ENCODE measurements at places on chromosomes 4 and X.

- no peak for DNase-seq
These were observed 3.7 kb downstream of the MTMR1 start for GRCh38 chrX:150696866-150697265.

- DNase-seq = no peak
These were observed 958.0 kb upstream of the PCDH7 start for GRCh38 chr4:29762151-29762550.

DNA sequence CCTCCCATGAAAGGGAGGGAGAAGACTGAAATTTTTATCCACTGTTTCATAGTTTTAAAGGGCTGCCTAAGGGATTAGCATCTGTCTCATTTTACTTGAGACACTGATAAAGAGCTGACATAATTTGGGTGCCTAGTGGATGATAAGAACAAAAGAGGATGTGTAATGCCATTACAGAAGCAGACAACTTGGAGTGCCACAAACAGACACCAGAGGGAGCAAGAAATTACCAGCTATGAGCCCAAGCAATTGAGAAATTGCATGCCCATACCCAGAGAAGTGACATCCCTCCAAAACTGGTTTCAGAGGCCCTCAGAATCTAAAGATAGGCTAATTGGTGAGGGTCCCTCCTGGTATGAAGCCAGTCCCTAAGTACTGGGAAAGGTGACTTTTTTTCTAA, 38.5 kb upstream of the POU3F4 start:
- peak; percentile 0 for DNase-seq

DNA sequence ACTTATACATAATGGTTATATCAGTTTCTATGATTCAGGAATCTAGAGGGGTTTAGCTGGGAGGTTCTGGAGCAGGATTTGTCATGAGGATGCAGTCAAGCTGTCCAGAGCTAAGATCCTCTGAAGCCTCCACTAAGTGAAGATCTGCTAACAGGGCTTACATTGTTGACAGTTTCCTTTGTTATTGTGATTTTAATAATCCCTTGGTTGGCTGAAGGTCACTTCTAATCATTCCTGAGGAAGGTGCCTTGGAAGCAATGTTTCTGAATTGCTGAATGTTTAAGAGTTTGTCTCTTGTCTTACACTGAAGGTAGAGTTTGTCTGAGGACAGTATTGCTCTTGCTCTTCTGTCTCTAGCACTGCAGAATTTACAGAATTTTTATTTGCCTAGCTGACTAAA, 41.3 kb downstream of the BANK1 start:
- no peak for DNase-seq

DNA sequence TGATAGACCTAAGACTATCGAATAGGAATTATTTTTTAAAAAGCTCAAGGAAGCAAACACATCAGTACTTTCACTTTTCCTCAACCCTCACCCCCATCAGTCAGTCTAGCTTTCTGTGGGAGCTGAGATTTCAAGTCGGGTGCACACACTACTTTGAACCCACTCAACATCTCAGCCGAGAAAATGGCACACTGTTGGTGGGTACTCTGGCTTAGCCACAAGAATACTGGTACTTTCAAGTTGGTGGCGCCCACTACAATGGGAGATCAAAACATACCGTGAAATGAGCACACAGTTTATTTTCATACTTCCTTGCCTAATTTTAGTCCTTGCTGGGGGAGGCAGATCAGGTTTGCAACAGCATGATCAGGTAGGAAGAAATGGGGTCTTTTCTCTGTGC, 10.2 kb downstream of the CD40LG start:
- no peak for DNase-seq

GRCh38 chrX:147119088-147119487, 304.5 kb upstream of the CXorf51A start:
- no peak for DNase-seq

GRCh38 chr4:22072240-22072639, 123.7 kb upstream of the KCNIP4 start:
- DNase-seq = no peak

DNA sequence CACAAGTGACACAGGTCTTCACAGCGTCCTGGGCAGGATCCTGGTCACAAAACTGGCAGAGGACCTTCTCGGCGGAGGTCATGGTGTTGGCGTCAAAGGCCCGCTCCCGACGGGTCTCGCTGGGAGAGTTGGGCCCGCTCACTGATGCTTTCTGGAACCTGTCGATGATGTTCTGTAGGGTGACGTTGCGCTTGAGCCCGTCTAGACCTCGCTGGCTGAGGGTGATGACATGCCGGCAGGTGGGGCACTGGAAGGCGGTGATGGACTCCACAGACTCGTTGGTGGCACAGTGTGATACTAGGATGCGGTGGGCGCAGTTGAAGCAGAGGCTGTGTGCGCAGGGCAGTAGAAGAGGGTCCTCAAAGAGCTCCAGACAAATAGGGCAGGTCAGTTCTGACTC, 53.2 kb downstream of the MID1 start:
- no peak for DNase-seq

- no peak for DNase-seq
These were observed 121.6 kb downstream of the RASL11B start for GRCh38 chr4:52983563-52984303.

- DNase-seq = no peak
These were observed 74.4 kb downstream of the PAPSS1 start for GRCh38 chr4:107645604-107646003.

DNA sequence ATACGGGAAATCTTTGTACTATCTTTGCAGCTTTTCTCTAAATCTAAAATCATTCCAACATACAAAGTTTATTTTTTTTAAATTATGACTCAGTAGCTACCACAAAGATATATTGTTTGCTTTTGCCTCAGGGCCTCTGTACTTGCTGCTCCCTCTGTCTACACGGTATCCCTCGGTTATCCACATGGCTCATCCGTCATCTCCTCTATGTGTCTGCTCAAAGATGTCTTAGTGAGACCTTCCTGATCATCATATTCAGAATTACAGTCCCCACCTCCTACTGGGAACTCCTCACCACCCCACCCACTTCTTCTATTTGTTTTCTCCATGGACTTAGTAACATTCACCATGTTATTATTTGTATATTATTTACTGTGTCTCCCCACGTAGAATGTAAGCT, 107.8 kb downstream of the PARM1 start:
- no peak for DNase-seq

GRCh38 chr4:129176864-129177263, 80.9 kb downstream of the C4orf33 start:
- DNase-seq = no peak

DNA sequence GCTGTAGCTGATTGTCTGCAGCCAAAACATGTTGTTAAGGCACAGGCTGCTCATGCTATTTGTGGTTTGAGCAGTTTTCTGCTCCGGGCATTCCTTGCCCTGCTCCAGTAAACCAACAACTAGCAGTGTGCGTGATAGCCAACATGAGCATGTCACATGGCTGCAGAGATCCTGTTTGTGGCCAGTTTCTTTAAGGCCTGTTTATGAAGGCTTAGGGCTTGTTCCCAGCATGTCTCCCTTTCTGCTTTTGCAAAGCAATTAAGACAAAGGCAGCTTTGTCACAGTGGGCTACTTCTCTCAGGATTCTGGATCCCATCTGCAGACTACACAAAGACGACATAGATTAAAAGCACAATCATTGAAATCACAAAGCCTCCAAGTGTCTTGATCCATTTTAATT, 160.5 kb downstream of the ZNF518B start:
- no peak for DNase-seq

- DNase-seq = no peak
These were observed 2.4 kb upstream of the PPP3CA start for GRCh38 chr4:101349801-101350064.

- no peak for DNase-seq
These were observed 160.4 kb downstream of the CPEB2 start for GRCh38 chr4:15162465-15163283.

GRCh38 chrX:68061206-68061535, 372.1 kb downstream of the OPHN1 start:
- DNase-seq = no peak

DNA sequence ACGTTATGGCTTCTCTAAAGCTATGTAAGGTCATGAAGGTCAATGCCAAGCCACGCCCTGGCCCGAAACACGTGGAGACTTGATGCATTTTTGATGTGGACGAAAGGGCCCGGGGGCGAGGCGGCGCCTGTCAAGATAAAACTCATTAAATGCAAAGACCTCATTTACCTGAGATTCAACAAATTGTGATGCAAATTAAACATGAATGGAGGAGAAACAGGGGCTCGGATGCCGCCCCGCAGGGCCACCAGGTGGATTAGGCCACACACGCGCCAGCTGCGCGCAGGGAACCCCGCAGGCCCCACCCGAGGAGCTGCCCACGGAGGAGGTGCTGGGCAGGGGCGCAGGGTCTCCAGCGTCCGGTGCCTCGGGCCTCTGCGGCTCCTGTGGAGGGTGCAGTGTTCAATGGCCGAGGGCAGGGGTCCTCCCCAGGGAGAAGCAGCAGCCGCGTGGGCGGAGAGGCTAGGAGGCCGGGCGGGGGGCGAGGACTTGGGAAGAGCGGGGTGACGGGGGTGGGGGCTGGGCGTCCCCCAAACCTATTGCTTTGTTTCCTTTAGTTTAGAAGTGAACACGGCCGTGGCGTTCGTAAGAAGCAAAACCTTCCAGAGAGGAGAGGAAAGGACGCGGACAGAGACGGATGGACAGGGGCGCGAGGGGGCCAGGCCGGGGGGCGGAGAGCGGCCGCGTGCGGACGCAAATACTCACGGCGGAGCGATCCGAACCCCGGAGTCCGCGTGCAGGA, 40.4 kb downstream of the CPLX1 start:
- DNase-seq = no peak

DNA sequence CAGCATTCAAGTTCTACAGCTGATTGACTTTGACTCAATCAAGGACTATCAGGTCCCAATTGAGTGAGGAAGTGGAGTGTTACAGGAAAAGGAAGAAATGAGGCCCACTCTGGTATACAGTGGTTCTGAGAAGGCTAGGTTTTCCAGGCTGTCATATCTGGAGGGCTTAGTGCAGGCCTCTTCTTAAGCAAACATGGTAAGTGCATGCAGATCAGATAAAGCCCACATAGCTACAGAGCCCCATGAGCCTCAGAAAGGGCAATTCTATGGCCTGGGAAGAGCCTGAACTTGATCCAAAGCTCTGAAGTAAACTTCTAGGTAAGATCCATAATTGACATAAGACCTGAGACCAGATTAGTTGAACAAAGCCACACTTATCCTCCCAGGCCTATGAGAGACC, 29.0 kb upstream of the MAOA start:
- no peak for DNase-seq

DNA sequence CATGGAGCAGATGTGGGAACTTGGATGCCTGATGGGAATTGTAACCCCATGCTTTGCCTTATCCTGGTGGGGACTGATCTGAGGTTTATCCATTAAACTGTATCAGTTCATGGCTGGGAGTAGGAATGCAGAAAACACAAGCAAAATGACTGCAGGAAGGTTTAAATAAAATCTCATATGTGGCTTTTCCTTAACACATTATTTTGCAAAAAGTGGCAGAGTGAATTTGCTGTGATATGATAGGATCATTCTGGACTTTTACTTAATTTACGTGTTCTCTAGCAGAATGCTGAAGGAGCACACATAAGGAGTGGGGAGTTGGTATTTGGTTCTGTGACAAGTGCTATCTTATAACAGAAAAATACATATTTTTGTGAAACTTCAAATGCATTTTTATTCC, 34.8 kb downstream of the REPS2 start:
- no peak for DNase-seq

- no peak for DNase-seq
These were observed 164.7 kb downstream of the PCDH18 start for GRCh38 chr4:137367620-137368019.

DNA sequence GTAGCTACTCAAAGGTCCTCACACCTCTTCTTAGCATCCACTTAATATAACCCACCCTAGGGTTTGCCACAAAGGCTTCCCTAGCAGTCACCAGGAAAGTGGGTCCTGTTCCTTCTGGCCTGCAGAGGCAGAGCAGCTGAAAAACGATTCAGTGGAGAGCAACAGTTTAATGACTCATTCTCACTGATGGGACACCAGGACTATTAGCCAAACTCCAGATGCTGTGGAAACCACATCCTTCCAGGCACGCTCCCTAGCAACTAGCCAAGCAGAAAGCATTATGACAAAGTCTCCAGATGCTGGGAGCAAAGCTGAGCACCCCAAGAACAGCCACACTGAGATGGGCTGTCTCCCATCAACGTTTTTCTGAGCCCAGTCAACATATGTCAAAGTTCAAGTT, 30.3 kb upstream of the UTP14A start:
- no peak for DNase-seq

DNA sequence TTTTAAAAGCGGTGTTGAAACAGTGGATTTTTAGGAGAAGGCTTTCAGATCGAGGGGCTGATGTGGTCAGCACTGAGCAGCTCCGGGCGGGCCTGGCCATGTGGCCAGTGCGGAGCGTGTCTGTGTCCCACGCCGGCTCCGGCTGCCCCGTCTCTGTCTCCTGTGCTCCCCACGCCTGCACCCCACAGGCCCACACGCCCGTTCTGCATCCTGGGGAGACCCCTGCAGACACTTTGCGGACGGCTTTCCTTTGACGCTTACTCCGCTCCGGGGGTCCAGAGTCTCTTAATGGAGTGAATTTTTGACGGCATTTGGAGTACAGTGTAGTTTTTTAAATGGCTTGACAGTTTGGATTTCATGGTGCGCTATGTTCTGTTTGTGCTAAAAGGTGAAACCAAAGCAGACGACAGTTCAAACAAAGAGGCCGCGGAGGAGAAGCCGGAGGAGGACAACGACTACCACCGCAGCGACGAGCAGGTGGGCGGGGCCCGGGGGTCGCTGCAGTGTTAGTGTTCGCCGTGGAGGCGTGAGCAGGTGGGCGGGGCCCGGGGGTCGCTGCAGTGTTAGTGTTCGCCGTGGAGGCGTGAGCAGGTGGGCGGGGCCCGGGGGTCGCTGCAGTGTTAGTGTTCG, 38.7 kb downstream of the PCGF3 start:
- DNase-seq = no peak

DNA sequence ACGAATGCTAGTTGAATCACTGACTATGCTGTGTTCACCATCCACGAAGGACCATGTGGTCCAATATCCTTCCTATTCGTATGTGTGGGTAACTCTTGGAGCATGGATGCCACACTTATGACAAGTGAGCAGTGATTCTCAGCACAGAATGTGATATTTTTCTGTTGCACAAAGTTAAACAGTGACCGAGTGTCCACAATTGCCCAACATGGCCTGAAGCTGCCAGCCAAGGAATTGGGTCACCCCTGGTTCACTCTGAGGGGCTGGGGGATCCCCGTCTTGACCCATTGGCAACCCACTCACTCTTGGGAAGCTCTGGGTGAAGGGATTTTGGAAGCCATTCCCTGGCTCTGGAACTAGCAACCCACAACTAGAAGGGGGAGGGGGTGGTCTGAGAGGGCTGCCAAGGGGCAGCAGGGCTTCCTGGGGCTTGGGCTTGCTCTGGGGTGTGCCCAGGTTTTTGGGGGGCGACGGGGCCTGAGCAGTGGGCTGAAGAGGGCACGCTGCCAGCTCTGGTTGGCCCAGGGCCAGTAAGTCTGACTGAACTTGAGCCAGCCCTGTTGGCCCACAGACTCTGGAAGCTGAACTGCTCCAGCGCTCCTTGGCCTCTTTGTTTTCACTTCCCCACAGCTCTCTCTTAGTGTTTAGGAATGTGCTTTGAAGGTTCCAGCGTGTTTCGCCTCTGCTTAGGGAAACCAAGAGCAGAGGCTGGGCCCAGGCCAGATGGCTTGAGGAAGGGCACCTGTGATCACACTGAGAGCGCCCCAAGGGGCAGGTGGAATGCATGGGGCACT, 43.1 kb upstream of the BCOR start:
- DNase-seq = no peak

GRCh38 chr4:3688018-3688998, 77.9 kb upstream of the ADRA2C start:
- no peak for DNase-seq

- DNase-seq = no peak
These were observed 133.5 kb upstream of the FAM47B start for GRCh38 chrX:34809096-34809495.
